Thymus (tissue), 14 donors: ENCODE measurements at places on chromosomes 1 and 21.

GRCh38 chr1:26337625-26338024, 16.3 kb downstream of the CRYBG2 start:
- no peak for DNase-seq

DNA sequence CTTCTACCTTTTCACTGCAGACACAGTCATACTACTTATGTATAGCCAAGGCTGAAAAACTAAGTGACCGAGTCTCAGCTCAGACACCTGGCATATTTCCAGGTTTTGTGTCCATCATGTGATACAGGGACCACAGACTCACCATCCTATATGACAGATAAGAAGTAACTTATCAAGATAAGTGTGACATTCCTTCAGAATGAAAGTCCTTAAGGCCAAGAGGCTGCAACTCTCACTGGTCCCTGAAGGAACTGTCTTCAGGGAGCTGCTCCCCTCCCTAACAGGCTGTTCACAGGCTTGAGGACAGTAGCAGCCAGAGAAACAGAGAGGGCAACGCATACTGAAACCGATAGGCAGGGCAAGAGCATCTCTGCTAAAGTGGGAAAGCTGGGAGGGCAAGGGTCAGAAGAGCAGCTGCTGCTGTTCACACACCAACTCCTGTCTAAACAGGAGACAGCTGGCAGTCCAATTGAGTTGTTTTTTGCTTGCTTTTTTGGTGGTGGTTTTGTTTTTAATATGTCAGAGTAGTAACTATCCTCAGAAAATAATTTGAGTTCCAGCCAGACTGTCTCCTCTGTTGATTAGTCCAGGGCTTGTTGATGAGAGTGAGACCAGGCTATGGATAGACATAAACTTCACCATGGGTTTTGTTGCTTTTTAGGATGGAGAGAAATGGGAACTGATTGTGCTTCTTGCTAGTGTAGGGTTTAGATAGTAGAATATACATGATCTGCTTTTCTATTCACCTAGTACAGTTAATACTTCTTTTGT, 67.7 kb downstream of the MACF1 start:
- DNase-seq: no peak

- DNase-seq: no peak
These were observed 21.1 kb downstream of the SSBP3 start for GRCh38 chr1:54384918-54385726.

DNA sequence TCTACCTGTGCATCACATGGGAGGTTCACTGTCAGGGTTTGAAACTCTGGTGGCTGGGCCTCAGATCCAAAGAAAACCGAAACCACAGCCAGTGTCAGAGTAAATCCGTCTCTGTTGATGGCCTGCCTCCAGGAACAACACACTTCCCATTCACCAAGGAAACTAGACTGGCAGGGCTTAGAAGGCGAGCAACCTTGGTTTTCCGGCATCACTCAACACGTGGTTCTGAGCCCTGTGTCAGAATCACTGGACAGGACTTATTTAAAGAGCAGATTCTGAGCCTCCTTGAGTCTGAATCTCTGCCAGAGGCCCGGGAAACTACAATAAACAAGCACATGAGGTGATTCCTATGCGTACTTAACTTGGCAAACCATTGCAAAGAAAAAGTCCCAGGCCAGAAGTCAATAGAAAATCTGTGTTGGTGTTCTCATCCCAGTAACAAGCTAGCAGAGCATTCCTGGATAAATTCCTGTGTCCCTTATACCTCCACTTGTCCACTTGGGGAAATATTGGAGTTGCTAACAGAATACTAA, 70.0 kb downstream of the KCTD3 start:
- DNase-seq: no peak

- no peak for DNase-seq
These were observed 123.8 kb upstream of the CHRM3 start for GRCh38 chr1:239262538-239262937.

GRCh38 chr1:11880911-11881748, 22.4 kb upstream of the NPPB start:
- DNase-seq: no peak

GRCh38 chr21:35475762-35476161, 426.7 kb upstream of the RUNX1 start:
- DNase-seq: no peak

GRCh38 chr1:157505481-157506272, 46.6 kb downstream of the FCRL5 start:
- DNase-seq: no peak

DNA sequence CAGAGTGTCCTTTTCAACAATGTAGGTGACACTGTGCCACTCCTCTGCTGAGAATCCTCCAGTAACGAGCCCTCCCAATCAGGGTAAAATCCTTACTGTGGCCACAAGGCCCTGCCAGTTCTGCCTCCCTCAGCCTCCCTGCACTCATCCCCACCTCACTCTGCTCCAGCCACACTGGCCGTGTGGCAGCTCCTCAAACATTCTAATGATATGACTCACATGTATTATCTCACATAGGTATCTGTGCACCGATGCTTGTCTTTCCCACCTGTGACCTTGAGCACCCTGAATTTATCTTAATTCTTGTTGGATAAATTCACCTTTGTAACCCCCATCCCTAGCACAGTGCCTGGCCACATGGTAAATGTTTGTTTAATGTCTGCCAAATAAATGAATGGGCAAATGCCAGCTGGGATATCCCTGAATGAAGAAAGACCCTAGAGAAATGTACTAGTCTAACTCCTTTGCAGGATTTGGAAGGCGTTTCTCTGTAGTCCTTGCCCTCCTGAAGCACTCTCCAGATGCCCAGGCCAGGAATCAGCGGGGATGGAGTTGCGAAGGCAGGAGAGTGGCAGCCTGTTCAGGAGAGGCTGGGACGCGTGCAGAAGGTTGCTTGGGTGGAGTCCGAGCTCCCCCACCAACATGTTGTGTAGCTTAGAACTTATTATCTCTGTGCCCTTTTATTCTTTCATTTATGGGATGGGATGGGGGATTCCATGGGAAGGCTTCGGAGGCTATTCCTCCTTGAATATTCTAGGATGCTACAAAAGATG, 106.0 kb downstream of the TMEM53 start:
- DNase-seq: no peak

- DNase-seq: no peak
These were observed 34.1 kb downstream of the PDPN start for GRCh38 chr1:13617773-13618172.

DNA sequence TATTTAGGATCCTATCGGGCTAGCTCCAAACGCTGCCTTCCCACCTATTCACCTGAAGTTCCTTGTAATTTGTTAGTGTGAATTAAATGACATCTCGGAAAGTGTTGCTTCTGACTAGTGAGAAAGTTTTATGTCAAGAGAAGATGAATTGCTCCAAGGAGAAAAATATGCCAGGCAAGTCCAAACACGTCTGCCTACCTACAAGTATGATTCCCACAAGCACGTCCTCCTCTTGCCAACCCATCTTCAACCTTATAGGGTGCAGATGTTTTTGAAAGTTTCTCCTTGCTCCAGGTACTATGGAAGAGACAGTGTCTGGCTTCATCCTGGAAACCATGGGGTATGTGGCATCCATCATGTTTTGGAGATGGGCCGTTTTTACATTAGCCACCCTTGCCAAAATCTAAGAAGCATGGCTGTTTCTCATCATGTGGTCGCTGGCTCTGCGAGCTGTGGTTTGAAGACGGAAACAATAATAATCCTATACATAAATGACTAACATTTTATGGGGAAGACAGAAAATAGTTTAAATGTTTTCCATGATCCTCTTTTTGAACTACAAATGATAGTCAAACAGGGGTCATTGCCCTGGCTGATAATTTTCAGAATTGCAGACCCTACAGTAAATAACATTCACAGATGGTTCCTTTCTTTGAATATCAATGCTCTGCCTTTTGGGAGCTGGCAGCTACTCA, 505.8 kb downstream of the SMYD3 start:
- no peak for DNase-seq

- no peak for DNase-seq
These were observed 17.8 kb downstream of the GBP6 start for GRCh38 chr1:89381618-89382017.

- DNase-seq: peak; percentile 50
These were observed 210.9 kb upstream of the GALNT2 start for GRCh38 chr1:229856009-229856650.

DNA sequence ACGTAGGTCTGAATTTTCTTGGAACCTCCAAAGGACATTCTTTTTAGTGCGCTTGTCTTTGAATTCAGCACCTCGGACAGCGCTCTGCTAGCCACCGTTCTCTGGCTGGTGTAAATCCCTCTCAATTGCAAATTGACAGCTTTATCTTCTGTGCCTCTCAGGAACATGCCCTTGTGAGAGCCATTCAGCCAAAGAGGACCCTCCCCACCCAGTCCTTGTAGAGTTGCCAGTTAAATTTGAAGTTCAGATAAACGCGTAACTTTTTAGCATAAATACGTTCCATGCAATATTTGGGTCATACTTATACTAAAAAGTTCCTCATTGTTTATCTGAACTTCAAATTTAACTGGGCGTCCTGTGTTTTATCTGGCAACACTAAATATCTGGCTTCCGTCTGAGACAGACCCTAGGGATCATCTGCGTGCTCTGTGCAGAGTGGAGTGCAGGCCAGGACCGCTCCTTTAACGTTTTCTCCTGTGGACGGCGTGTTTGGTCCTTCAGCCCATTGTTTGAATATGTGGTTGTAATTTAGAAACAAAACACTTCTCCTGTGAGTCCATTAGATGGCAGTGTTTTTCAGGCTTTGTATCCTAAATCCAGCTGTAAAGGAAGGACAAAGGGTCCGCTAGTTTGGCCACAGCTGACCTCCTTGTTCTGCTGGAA, 7.0 kb downstream of the KCNAB2 start:
- peak; percentile 55 for DNase-seq

DNA sequence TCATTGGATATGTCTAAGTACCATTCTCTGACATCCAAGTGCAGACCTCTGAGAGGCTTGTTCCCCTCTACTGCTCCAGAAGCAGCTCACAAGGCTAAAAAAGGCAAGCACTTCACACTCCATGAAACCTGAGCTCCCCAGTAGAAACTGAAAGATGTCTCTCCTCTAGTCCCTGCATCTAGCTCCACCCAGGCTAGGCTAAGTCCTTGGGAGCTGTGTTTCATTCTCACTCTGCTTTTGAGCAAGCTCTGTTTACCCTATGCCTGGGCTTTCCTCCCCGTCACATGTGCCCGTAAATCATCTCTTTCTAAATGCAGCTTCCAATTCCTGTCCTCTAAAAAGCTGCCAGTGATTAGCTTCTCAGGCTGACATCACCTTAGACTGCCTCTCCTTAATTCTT, 39.0 kb downstream of the LRRC71 start:
- no peak for DNase-seq

GRCh38 chr1:42913426-42914091, 45.1 kb downstream of the SLC2A1 start:
- DNase-seq: peak; percentile 84

DNA sequence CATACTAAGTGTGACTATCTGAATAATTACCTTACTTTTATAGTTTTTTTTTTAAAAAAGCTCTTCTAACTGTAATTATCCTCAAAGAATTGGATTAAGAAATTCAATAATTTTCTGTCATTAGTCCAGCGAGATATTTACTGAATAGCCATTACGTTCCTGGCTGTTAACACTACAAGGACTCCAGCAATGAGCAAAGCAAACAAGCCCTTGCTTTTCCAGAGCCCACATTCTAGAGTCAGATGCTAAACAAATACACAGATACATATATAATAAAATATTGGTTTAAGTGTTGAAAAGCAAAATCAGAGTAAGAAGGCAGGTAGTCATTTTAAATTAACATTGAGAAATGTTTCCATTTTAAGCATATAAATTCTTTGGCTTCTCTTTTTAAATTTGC, 118.4 kb downstream of the ATF6 start:
- no peak for DNase-seq

DNA sequence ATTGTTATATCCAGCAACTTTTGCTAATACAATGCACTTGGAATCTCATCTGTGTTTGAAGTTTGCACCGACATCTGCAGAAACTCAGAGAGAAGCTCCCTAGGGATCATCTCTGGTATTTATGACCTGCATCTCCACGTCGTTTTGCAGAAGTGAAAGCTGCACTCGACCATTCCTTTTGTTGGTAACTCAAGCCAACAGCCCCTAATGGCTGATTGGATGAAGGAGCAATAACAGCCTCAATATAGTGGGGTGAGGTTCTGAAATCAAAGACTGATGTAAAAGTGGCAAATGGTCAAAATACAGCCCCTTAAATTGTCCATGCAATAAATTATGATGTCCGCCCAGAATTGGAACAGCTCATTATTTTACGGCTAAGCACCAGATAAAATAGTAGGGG, 344.2 kb upstream of the KAZN start:
- no peak for DNase-seq

DNA sequence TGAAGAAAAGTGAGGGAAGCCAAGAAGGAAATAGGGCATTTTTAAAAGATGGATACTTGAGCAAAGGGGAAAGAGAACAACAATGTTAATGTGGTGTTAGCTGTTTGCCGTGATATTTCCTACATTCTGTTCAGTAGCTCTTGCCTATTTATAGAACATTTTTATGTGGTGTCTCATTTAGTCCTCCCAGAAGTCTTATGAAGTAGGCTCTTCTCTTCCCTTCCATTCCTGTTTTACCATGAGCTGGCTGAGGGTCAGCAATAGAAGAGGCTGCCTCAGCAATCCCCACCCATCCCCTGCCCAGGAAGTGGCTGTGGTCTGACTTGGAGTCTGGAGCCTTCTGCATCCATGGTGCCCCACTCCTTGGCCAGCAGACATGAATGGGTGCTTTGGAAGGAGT, 60.1 kb downstream of the KIAA0040 start:
- no peak for DNase-seq

GRCh38 chr1:113031171-113031933, 41.6 kb upstream of the LRIG2 start:
- no peak for DNase-seq

DNA sequence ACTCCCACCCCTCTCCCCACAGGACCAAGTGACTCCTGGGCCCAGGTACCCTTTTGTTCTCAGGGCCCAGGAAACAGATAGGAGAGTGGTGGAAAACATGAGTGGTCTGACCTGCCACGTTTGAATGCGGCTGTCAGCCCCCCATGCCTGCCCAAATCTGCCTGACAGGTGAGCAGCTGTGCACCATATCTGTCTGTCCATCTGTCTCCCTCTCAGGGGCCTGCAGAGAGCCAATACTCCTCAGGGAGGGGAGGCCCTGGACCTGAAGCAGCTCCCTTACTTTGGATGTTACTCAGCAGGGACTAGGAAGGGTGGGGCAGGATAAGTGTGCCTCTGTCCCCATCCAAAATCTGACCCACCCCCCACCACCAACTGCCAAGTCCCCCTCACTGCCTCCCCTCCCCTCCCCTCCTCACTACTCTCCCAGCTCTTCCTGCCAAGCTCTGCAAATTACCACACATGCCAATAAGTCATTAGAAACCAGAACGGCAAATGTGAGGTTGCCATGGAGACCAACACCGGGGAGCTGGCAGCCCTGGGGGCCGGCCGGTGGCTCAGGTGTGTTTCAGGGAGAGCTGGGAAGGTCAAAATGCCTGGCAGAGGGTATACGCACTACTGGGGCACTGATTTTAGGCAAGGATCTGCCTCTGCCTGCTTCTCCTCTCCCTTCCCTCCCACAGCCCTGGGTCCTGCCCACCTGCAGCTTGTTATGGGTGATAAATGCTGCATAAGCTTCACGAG, 11.5 kb downstream of the LRRN2 start:
- no peak for DNase-seq

GRCh38 chr21:23858878-23859277, 1748.4 kb downstream of the MRPL39 start:
- DNase-seq: no peak
